Stimulated activated CD8-positive, alpha-beta memory T cell treated with anti-CD3 and anti-CD28 coated beads, Interleukin-2, amount 100 ng/mL, for 48 hours (primary cell): ENCODE measurements at places on chromosomes 1 and 21.

- DNase-seq: no peak
Observed at GRCh38 chr1:222045786-222046185, 303.9 kb upstream of the DUSP10 start.

GRCh38 chr1:162220009-162220539 is 150.6 kb downstream of the NOS1AP start:
- no peak for DNase-seq

DNA sequence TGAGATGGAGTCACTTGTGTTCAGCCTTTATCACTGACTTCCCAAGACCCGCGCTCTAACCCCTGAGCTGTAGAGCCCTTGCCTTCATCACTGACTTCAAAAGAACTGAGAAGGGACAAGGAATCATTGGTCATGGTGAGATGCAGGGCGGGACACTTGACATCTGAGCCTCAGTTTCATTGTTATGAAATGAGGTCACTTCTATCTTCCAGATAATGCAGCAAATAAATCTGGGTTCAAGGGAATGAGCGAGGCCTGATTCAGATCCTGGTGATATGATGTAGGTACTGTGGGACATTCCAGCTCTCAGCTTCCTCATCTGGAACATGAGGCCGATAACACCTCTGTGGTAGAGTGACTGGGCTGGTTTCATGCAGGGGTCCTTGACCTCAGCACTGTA is 13.8 kb downstream of the KAZN start:
- no peak for DNase-seq

GRCh38 chr1:246274186-246274585 is 232.9 kb downstream of the SMYD3 start:
- no peak for DNase-seq

DNA sequence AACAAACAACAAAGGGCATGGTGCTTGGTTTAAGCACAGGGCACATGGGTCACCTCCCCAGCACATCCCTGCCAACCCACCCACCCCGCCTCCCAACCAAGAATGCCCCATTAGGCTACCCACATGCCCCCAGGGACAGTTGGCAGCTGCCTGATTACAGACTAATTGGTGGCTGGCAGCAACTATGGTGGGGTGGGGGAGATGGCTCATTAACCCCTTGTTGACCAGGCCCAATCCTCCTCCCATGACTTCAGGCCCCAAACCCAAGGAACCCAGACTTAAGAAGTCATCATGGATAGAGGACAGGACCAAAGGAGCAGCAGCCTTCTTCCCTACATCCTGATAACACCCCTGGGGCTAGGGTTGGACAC is 1.3 kb downstream of the RIMS3 start:
- DNase-seq: no peak

DNA sequence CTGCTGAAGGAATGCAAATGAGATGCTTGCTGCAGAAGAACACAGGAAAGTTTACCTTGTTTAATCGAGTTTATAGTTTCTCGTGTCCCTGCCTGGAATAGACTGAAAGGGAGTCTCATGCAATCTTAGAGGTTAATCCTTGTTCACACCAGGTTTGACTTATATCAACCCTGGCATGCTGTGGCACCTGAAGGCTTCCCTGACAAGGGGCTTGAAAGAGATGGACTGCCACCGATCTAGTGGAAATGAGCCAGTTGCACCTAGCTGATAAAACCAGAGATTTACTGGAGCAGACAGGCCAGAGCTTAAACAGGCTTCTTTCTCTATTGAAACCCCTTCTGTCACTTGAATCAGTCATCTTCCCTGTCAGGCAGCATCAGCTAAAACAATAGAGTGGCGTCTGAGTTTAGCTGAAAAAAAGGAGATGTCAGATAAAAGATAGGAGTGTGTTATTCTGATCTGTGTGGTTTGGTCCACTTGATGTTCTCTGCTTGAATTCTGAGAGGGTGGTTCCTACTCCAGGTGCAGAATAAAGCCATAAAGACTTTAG is 349.7 kb downstream of the RWDD3 start:
- no peak for DNase-seq

GRCh38 chr1:98813738-98814309 is 152.3 kb downstream of the SNX7 start:
- no peak for DNase-seq

- no peak for DNase-seq
Observed at GRCh38 chr1:70997793-70998192, 49.8 kb downstream of the PTGER3 start.

DNA sequence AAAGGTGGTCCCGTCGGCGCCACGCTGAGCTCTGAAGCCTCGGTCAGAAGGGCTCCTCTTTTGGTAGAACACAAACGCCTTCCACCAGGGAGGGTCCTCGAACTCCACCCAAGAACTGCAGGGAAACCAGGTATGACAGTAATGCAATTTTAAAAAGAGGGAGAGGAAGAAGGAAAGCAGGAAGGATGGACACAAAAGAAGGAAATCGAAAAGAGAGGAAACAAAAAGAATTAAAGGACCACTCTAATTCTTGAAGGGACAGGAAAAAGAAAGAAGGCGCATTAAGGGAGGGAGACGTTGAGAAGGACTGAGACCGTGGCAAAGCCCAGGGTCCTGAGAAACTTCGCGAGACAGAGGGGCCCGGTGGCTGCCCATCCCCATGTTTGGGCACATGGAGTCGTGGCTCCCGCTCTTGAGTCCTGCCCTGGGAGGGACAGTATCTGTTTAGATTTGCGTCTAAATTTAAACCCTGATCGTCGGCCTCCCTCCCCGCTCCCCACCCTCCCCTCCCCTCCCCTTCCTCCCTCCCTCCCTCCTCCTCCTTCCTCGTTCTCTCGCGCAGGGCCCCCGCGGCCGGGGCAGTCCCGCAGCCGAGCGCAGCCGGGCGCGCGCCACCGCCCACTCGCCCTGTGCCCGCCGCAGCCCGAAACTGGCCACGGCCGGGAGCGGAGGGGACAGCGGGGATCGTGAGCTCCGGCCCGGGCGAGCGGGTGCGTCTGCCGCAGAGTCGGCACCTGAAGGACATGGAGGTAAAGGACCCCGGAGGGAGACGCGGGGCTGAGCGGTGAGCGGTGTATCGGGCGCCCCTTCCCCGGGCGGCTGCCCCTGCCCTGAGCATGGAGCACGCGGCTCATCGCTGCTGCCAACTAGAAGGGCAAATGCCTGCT is at the start of gene RCSD1:
TSS of gene RCSD1 (plus strand) at position 552 of the 887 bp plus-strand sequence. CDS start at position 744, 192 bp downstream.
- peak; percentile 71 for DNase-seq

GRCh38 chr1:112524986-112525385 is 16.2 kb downstream of the WNT2B start:
- no peak for DNase-seq

- DNase-seq: no peak
Observed at GRCh38 chr1:200973937-200974657, 49.4 kb downstream of the KIF21B start.

GRCh38 chr1:32221581-32221979 is 573 bp downstream of the TMEM234 start:
- DNase-seq: no peak

DNA sequence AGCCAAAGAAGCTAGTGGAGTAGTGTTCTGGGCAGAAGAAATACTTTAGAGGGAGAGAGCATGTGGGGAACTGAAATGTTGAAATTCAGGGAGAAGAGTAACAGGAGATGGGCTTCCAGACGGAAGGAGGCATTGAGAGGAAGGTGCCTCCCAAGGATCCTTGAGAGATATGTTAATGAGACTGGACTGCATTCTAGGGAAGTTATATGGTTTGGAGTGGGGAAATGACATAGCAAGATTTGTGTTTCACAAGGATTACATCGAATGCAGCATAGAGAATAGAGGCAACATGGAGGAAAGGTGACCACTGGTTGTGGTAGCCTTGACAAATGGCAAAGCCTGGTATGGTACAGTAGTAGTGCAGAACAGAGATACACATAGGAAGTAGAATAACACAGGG is 160.5 kb upstream of the HMCN1 start:
- no peak for DNase-seq

GRCh38 chr1:26858160-26858559 is 4.8 kb upstream of the SFN start:
- DNase-seq: no peak

GRCh38 chr1:100528871-100529270 is 9.1 kb upstream of the GPR88 start:
- no peak for DNase-seq

- DNase-seq: no peak
Observed at GRCh38 chr1:3350506-3351261, 103.8 kb upstream of the ARHGEF16 start.

- DNase-seq: no peak
Observed at GRCh38 chr1:232353001-232353400, 276.9 kb downstream of the SIPA1L2 start.

DNA sequence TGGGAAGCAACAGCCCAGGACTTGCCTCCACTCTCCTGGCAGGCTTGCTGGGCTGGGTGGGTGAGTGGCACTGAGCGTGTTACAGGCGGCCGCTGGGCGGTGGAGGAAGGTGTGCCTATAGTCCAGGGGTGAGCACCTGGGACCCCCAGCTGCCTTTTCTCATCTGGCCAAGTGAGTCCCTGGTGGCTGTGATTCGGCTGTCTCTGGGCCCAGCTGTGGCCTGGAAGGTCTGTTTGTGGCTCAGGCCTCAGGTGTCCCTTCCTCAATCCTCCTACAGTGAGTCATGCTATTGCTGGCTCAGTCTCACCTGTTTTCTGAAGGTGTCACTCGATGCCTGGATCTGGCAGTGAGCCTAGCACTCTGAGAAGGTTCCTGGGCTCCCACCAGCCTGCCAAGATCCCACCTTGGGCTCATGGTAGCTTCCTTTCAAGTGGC is 564.2 kb downstream of the PTPRU start:
- DNase-seq: no peak

GRCh38 chr1:204576422-204576821 is 60.2 kb downstream of the MDM4 start:
- DNase-seq: no peak

DNA sequence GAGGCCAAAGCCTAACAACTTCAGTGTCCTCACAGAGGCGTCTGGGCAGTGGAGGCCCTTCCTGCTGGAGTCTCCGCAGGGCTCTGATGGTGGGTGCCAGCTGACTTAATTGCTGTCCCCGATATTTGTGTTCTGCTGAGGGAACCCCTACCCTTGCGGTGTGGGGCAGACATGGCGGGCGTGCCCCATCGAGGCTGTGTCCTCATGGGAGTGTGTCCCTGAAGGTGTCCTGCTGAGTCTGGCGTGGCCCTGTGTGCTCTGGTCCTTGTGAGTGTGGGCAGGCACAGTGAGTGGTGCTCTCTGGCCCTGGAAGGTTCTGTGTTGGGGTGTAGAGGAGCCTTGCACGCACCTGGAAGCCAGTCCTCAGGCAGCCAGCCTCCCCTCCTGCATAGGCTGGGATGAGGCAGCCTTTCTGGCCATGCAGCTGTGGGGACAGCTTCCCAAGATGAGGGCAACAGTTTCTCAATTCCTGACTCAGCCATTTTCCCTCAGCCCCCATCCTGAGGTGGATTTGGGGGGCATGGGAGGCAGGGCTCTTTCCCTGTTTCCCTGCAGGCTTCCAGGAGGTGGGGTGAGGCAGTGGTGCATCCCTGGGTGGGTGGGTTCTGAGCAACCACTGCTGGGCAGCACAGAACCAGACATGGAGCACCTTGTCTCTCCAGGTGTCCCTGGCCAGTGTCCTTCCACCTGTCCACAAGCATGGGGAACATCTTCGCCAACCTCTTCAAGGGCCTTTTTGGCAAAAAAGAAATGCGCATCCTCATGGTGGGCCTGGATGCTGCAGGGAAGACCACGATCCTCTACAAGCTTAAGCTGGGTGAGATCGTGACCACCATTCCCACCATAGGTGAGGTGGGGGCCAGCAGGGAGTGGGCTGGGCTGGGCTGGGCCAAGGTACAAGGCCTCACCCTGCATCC is 6.5 kb downstream of the C1orf35 start:
- DNase-seq: no peak

GRCh38 chr1:239243006-239243405 is 143.4 kb upstream of the CHRM3 start:
- DNase-seq: no peak

DNA sequence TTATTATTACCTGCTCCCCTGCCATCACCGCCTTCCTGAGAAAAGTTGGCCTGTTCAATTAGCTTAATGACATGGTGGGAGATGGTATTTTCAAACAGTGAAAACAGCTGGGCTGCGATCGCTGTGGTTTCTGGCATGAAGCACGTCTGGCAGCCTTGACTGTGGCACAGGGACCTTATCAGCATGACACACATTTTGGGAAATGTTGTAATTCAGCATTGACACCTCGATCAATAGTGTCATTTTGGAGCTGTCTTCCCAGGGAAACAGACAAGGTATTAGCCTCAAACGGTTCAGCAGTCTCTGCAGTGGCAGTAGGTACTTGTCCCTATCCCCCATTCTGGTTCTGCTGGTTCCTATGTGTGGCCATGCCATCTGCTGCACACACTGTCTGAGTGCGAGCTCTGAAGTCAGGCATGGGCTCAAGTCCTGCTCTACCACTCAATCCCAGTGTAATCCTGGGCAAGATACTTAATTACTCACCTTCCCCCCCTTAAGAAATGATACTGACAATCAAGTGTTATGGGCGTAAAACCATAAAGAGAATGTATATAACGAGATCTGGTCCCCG is 154.5 kb upstream of the KCND3 start:
- DNase-seq: no peak

DNA sequence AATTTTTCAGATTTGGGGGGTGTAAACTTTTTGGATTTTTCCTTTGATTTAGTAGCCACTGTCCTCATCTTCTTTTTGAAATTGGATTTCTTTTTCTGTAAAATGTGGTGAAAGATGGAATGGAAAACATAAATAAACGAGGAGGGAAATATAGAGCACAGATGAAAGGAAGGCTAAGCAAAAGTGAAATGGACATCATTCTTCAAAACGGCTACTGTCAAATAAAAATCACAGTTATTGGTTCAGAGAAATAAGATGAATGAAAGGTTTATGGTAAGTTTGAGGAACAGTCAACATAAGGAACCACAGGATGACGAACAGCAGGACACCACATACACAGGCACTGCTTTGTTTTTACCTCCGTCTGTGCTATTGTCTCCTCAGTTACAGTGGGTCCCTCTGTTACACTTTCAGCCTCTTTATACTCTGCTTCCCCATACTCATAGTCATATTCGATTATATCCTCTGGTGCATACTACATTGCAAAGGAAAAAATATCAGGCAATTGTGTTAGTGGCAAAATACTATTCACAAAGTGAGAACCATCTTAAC is 82.4 kb downstream of the COL11A1 start:
- DNase-seq: no peak

- DNase-seq: no peak
Observed at GRCh38 chr1:227938911-227939790, 8.6 kb downstream of the WNT9A start.

- no peak for DNase-seq
Observed at GRCh38 chr1:110585481-110585880, 20.7 kb downstream of the KCNA2 start.

GRCh38 chr21:46325073-46325912 is 1.3 kb downstream of the PCNT start:
- DNase-seq: peak; percentile 13

GRCh38 chr1:178345807-178346206 is 151.0 kb downstream of the CLEC20A start:
- no peak for DNase-seq

GRCh38 chr1:33654267-33654834 is 181.9 kb downstream of the ZSCAN20 start:
- DNase-seq: no peak

- DNase-seq: no peak
Observed at GRCh38 chr1:48414264-48414663, 57.7 kb downstream of the SPATA6 start.

GRCh38 chr21:38660333-38661196 is 145.2 kb upstream of the ETS2 start:
- DNase-seq: no peak
